Heart left ventricle (tissue), 16 donors: ENCODE measurements at places on chromosomes 11 and 22. TPM values are rescaled to one million over a fixed set of nuclear protein-coding genes. Genes with fewer than 3 reads are reported as not detected.

DNA sequence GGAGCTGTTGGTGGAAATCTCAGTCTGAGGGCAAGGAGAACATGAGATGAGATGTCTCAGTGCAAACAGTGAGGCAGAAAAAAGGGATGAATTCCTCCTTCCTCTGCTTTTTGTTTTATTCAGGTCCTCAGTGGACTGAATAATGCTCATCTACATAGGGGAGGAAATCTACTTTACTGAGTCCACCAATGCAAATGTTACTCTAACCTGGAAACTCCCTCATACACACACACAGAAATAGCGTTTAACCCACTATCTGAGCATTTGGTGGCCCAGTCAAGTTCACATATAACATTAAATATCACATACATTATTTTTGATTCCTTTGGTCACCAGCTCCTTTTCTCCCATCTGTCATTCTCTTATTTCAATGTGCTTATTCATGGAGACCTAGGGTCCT is 418.8 kb downstream of the TMEM135 start:
- DNase-seq, result no peak

LBHD1 gene
- polyA plus RNA-seq, result 1.4 TPM

NTM gene
- polyA plus RNA-seq, result 0.40 TPM

- no peak for DNase-seq
Measured at GRCh38 chr11:13923182-13923581, 39.3 kb upstream of the SPON1 start.

GRCh38 chr22:43917521-43917920 is 6.1 kb upstream of the PNPLA3 start:
- DNase-seq, result no peak

CD3E gene
- polyA plus RNA-seq, result 0.38 TPM

GRCh38 chr22:36367479-36367878 is 20.3 kb downstream of the MYH9 start:
- no peak for DNase-seq

DNA sequence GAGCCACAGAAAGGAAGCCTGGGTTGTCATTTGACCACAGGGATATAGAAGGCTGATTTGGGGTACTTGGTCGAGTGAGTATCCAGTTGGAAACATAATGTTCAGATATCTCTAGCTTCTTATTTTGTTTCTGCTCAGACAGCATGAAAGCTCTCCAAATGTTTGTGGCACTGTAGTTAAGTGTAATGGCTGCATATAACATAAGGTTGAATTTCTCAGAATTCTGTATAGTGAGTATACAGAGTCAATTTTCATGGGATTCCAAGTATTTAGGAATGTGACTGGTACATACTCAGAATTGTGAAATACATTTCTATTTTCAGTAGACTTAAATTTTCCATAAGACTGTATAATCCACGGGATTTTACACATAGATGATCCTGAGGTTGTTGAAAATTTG is 2102.1 kb upstream of the RAG2 start:
- no peak for DNase-seq

GRCh38 chr22:42396621-42397331 is 35.4 kb downstream of the NFAM1 start:
- peak; percentile 57 for DNase-seq

- DNase-seq, result no peak
Measured at GRCh38 chr11:124311670-124312069, 2.1 kb downstream of the OR8D1 start.

- no peak for DNase-seq
Measured at GRCh38 chr11:112412383-112412782, 151.7 kb upstream of the PLET1 start.

BACE1-AS gene
- polyA plus RNA-seq, result 9.8 TPM

KCNJ11 gene
- polyA plus RNA-seq, result 14.8 TPM

- DNase-seq, result no peak
Measured at GRCh38 chr11:85822814-85823213, 11.9 kb upstream of the SYTL2 start.

GVQW3 gene
- polyA plus RNA-seq, result 0.33 TPM

GRCh38 chr11:106193956-106194355 is 116.5 kb downstream of the AASDHPPT start:
- DNase-seq, result no peak

DNA sequence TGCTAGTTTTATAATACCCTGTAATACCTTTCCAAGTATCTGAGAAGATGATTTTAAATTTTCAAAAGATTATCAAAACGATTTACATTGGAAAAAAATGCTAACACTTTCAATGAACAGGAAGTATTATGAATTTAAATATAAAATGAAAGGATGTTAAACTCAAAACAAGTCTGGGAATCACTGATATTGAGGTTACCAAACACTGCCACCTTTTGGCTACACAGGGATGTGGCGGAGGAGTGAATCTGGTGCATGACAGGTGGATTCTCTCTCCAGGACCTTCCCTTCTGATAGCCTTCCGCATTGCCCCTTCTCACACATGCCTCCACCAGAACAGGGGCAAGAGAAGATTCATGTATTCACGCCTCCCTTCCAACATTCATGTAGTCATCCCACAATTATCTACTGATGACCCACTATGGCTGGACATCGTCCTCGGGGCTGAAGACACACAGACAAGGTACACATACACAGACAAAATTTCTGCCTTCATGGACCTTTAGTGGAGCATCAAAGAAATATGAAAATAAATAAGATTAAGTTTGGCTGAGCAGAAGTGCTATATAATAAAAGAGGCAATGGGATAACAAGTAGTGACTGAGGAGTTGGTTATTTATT is 34.7 kb downstream of the ATG16L2 start:
- no peak for DNase-seq

RNF141 gene
- polyA plus RNA-seq, result 11.6 TPM

- DNase-seq, result no peak
Measured at GRCh38 chr11:68431984-68432645, 28.4 kb upstream of the PPP6R3 start.

GRCh38 chr11:122359081-122359571 is 243.1 kb upstream of the BLID start:
- peak; percentile 20 for DNase-seq

CBLIF gene
- polyA plus RNA-seq, result not detected

SAA4 gene
- not detected for polyA plus RNA-seq

GRCh38 chr11:128621601-128622501 is 34.5 kb upstream of the ETS1 start:
- DNase-seq, result peak; percentile 51

DNA sequence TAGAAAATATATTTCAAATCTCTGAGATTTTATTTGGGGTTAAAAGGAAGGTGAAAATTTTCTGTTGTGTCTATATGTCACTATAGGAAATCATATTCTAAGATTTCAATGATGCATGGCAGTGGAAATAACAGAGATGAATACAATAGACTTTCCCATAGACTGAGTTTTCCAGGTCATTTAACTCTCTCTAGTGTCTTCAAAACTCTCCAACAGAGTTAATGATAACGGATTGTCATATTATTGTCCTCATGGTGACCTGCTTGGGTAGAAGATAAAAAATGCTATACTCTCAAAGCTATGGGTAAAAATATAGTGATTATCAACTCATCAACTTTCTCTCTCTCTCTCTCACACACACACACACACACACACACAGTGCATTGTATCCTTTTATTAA is 312.9 kb downstream of the CNTN5 start:
- DNase-seq, result no peak

DNA sequence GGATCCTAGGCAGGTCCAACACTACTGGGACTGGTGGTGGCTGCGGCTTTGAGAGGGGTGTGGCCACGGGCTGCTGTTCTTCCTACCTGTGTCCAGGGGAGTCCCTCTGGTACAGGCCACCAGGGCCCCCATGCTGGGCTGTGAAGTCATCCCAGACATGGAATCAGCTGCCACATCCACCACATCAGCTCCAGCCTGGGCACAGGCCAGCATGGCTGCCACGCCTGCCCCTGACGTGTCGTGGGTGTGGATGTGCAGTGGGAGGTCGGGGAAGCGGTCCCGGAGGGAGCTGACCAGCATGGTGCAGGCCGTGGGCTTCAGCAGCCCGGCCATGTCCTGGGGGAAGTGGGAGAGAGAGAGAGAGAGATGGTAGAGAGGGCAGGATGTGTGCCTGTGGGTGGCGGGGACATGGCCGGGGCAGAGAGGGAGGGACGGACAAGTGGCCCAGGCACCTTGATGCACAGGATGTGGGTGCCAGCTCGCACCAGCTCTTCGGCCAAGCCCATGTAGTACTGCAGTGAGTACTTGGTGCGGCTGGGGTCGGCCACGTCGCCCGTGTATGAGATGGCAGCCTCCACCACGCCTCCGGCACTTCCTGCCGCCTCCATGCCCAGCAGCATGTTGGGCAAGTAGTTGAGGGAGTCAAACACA is 6.2 kb upstream of the LRFN4 start:
- DNase-seq, result peak; percentile 46

PRAME gene
- not detected for polyA plus RNA-seq

GRCh38 chr22:45073064-45073463 is 63.3 kb upstream of the PHF21B start:
- DNase-seq, result no peak

DNA sequence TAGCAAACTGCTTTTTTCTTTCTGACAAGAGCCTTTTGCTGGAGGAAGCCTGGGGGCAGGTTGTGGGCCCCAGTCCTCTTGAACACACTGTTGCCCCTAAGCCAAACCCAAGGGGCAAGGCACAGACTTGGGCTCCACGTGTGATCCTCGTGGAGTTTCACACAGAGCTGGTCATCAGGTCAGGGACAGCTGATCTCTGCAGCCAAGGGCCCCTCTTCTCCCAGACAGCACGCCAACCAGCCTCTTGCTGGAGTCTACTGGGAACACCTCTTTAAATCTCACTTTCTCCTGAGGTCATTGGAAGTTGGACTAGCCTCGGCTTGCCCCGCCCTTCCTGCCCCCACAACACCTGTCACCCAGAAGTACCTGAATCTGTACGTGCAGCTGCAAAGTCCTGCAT is 39.8 kb downstream of the C11orf58 start:
- no peak for DNase-seq

DNA sequence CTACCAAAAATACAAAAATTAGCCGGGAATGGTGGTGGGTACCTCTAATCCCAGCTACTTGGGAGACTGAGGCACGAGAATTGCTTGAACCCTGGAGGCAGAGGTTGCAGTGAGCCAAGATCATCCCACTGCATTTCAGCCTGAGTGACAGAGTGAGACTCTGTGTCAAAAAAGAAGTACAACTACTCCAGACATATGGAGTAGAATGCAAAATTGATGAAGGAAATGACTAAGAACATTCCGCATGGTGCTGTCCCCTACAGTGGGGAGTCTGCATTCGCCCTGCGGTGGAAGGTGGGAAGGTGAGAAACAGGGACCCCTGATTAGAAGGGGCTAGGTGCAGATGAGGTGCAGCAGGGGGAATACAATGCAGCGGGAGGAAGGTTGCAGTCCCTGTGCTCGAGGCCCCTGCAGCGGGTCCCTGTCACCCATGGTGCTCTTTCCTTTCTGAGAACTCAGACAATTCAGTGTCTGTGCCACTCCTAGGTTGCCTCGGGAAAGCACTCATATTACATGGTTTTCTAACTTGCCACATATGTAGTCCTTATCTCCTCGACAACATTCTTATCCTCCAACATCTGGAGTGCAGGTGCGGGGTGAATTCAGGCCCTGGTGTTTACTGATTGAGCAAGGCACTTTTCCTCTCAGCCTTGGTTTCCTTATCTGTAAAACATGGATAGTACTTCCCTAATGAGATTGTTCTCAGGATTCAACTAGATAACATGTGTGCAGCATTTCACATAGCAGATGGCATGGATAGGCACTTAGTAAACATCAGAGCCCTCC is 5.2 kb downstream of the POLD4 start:
- DNase-seq, result no peak

GRCh38 chr11:11998091-11998781 is 10.2 kb downstream of the DKK3 start:
- no peak for DNase-seq

DNA sequence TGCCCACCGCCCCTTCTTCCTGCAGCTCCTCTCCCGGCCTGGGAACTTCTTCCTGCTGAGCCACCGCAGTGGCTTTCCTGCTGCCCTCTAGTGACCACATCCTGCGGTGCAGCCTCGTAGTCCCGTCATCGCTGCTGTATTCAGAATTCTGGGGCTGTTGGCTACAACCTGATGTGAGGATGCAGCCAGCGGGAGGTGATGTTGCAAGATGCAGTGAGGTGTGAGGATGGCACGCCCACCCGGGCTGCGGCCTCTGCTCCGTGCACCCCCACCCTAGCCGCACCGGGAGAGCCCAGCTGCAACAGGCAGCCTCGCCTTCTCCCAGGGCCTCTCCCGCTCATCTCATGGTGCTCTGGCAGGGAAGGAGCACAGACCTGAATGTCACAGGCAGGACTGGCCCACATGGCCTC is 10.1 kb downstream of the CHST1 start:
- peak; percentile 72 for DNase-seq

DNA sequence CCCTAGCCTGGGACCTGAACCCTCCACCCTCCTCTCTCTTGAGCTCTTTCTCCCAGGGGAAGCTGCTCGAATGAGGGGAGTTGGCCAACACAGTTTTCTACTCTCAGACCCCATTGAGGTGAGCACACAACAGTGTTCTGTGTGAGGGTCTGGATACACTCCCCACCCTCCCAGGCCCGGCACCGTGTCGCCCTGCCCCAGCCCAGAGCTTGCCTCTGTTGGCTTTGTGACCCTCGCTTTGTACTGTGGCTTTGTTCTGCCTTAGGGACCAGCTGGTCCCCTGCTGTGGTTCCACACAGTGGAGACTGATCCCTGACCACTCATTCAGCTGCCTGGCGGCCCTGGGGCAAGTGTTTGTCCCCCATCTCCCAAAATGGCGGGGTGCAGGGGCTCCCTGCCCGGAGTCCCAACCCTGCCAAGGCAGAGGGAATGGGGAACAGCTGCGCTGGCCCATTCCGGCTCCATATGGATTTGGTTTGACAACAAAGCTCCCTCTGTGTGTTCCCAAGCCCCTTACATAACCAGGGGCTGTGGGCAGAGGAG is 8.3 kb downstream of the ST3GAL4 start:
- DNase-seq, result no peak

DNA sequence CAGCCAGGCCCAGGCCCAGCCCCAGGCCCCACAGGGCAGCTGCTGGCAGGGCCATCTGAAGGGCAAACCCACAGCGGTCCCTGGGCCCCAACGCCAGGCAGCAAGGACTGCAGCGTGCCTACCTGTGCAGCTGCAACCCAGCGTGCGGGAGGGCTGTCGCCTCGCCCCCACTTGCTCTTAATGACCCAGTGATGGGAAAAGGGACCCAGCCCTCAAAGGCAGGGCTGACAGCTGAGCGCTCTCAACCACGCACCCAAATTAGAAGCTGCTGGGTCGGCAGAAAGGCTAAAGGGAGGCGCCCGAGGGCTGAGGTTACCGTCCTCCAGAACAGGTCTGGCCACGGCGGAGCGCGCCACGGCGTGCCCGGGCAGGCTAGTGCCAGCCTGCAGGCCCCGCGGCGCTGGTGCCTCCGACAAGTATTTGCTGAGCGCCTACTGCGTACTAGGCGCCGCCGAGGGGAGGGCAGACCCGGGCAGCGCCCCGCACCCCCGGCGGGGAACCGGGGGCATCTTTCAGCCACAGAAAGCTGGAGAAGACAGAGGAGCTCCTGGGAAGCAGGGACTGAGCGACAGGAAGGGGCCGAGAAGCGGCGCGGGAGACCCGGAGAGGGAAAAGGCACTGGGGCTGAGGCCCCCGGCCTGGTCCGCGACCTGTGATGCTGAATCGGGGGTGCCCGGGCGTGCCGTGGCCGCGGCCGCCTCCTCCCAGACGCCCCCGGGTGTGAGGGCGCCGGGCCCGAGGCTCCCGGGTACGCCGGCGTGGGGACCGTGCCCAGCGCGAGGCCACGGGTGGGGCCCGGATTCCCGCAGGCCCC is 773 bp downstream of the HRAS start:
- DNase-seq, result no peak

OTOG gene
- polyA plus RNA-seq, result not detected

POU2AF2 gene
- not detected for polyA plus RNA-seq

CATSPER1 gene
- not detected for polyA plus RNA-seq

- DNase-seq, result no peak
Measured at GRCh38 chr11:128431931-128432330, 155.4 kb downstream of the ETS1 start.
